ENCODE measurements at places on chromosomes 7 and 10. TPM values are rescaled to one million over a fixed set of nuclear protein-coding genes. Genes with fewer than 3 reads are reported as not detected.
A peak's percentile ranks its signal among the peaks of the same experiment; 100 is the strongest.

DNA sequence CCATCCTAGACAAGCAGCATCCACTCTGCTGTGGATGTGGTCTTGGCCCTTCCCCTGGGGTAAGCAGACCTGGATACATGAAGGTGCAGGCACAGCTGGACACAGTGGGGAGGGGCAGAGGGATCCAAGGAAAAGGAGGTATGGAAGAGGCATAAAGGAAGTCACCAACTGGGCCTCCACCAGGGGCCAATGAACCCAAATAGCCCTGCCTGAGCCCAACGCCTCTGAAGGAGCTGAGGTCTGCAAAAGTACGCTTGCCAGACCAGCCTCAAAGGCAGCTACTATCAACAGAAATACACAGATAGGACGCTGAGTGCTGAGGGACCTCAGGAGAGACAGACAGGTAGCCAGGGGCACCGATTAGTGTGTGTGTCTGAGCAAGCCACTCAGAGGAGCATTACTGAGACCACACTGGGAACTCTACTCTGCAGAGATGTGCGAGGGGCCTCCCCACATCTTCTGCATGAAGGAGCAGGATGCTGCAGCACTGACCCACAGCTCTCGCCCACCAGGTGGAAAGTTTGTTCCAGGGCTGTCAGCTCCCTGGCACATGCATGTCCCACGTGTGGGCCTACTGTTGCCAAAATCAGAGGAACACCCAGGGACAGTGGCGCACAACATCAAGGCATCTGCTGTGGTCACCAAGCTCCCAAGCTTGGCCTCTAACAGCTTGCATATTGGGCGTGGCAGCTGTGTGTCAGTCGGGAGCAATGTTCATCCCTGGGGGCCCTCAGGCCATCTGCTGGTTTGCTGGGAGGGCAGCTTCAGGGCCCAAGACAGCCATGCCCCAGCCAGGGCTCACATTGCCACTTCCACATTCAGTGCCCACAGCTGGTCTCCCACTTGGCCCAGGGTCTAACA is 40.0 kb downstream of the MKI67 start:
- H3K4me3 ChIP-seq, result no peak overlapping the region
- peaks cover 31% of the 10 kb centered on the region for H3K36me3 ChIP-seq
- no peak for DNase-seq
- peaks cover 1% of the 10 kb centered on the region for H3K4me1 ChIP-seq
- H3K27ac ChIP-seq, result no peak overlapping the region

- peaks cover 20% of the 10 kb centered on the region for H3K36me3 ChIP-seq
- no peak overlapping the region for H3K4me3 ChIP-seq
- H3K27me3 ChIP-seq, result no peaks in the 10 kb centered on the region
Measured at GRCh38 chr10:92855560-92855959, 7.2 kb downstream of the EXOC6 start.

DNA sequence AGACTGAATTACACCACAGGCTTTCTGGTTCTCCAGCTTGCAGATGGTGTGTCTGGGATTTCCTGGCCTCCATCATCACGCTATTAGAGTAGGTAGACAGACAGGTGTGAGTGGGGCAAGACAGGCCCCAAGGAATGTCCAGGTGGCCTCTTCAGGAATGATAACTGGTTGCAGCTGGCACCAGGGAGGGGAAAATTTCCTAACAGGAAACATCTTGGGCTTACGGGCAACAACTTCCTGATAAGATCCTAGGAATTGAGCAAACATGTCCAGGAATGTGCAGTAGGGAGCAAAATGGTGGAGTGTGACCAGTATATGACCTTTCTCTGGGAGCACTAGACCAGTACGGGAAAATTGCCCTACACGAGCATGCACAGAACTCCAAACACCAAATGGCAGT is 11.3 kb downstream of the XRCC2 start:
- H3K4me1 ChIP-seq, result no peaks in the 10 kb centered on the region
- no peaks in the 10 kb centered on the region for H3K27me3 ChIP-seq
- no peak overlapping the region for H3K4me3 ChIP-seq

GRCh38 chr10:17229717-17229966 is 1.6 kb downstream of the VIM start:
- H3K4me1 ChIP-seq, result peaks cover 52% of the 10 kb centered on the region
- no peaks in the 10 kb centered on the region for H3K27me3 ChIP-seq
- H3K27ac ChIP-seq, result peak overlapping the region; percentile 99
- H3K36me3 ChIP-seq, result peaks cover 54% of the 10 kb centered on the region

LBX1 gene
- total RNA-seq, result not detected

MRC1 gene
- 0.15 TPM for total RNA-seq

FZD8 gene
- 0.22 TPM for total RNA-seq

All from activated B cell treated with CpG ODN at 0.5 μM for 24 hours (primary cell).